ENCODE measurements at places on chromosomes 4 and X.

- no peak for DNase-seq
Measured at GRCh38 chr4:32551943-32552342, 1831.8 kb downstream of the PCDH7 start.

DNA sequence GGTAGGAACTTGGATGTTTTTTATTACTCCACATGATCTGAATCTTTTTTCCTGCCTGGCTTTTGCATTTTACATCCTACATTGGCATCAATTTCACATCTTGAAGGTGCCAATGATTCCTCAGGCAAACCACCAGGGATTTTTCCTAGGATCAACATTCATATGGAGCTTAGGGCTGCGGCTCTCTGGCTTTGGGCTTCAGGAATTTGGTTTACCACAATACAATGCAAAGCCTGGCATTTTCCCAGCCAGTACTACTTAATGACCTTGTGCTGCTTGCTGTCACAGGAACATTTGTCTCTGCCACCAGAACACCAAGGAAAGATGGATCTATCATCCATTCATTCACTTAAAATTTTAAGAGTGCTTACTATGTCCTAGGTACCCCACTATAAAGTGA is 180.7 kb downstream of the PDGFC start:
- no peak for DNase-seq

DNA sequence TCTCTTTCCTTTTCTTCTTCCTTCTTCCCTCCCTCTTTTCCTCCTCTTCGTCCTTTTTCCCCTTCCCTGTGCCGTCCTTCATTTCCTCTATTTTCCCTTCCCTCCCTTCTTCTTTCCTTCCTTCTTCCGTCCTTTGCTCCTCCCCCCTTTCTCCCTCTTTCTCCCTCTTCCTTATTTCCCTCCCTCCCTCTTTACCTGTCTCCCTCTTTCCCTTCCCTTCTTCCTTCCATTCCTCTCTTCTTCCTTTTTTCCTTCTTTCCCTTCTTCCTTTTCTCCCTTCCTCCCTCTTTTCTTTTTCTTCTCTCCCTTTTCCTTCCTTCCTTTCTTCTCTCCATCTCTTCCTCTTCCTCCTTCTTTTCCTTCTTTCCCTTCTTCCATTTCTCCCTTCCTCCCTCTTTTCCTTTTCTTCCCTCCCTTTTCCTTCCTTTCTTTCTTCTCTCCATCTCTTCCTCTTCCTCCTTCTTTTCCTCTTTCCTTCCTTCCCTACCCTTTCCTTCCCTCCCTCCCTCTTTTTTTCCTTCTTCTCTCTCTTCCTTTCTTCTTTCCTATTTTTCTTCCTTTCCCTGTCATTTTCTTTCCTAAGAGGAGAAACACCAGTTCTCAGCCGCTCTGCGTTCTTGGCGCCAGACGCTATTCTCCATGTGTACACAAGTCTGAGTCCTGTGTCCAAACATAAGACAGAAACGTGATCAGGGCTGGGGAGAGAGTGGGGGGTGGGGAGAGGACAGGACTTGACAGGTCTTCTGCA is 597.1 kb downstream of the MID1IP1 start:
- DNase-seq = no peak

DNA sequence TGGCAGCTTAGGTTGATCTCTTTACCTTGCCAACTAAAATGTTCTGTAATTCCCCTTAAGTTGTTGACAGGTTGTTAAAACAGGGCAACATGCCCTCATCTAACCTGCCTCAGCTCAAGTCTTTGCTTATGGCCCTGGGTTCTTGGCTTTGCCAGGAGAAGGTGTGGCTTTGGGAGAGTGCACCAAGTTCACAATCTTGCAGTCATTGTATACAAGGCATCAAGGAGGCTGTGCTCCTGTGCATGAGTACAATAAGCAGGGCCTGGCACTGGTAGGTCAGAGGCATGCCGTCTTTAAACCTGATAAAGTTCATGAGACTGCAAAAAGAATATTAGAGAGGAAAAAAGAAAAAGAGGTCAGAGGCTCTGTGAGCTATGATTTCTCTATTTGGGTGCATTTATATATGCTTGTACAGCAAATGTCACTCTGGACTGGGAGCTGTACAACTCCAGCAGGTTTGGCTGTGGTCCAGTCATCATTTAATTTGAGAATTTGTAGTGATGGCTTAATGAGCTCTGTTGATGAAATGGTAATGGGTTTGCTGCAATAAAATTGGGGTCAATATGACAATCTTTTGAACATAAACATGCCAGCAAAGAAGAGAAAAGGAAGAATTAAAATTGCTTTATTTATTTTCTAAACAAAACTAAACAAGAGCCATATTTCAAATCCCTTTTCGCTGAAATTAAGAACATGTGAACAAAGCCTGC is 30.3 kb downstream of the AREG start:
- no peak for DNase-seq

GRCh38 chrX:26918631-26919030 is 544.5 kb downstream of the PPP4R3C start:
- DNase-seq = no peak

- DNase-seq = no peak
Measured at GRCh38 chr4:99790796-99791617, 25.6 kb upstream of the DAPP1 start.

DNA sequence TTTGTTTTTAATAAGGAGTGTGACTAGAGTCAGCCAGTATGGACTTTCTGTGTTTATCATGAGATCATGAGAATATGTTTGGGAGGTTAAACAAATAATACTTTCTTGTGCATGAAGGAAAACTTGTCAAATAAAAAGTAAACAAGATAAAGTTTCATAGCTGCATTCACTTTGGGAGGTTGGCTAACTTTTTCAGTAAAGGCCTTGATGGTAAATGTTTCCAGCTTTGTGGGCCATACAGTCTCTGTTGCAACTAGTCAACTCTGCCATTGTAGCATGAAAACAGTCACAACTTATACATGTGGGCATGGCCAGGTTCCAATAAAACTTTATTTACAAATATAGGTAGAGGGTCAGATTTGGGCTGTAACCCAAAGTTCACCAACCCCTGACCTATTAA is 150.4 kb downstream of the MID1 start:
- no peak for DNase-seq

DNA sequence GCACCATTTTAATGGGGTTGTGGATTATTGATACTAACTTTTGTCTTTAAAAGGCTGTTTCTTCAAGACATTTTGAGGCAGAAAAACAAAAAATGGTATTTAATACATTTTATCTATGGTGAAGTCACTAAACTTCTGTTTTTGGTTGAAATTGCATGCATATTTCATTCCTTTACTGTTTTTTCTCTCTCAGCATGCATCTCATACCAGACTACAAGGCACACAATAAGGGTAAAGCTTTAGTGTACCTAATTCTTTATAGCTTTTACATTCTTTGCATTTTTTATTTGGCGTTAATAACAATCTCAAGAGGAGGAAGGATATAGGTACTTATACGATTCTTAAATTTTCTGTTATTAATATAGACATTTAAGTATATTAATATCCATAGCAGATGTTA is 151.0 kb upstream of the DKK2 start:
- DNase-seq = no peak

- DNase-seq = no peak
Measured at GRCh38 chrX:9293051-9293496, 171.8 kb upstream of the TBL1X start.

DNA sequence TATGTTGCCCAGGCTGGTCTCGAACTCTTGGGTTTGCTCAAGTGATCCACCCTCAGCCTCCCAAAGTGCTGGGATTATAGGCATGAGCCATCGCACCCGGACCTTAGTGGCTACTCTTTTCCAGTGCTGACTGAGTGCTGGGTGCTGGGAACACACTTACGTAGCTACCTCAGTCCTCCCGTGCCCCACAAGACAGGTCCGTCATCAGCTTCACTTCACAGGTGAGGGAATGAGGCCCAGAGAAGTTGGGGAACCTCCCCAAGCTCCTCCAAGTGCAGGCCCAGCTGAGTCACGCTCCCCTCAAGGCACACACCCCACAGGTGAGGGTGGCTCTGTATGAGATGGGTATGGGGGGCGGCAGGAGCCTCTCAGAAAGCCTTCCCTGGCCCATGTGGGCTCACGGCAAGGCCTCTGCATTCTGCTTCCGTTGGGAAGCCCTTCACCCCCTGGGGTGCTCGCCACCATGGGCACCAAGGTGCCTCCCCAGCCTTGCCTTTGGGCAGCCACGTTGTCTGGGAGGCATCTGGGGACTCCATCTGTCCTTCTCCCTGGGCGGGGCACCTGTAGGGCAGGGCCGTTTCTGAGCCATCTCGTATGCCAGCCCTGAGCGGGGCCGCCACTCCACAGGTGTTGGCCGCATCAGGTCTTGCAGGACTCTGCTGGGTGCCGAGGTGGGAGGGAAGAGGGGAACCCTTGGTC is 28.4 kb downstream of the NSG1 start:
- no peak for DNase-seq

DNA sequence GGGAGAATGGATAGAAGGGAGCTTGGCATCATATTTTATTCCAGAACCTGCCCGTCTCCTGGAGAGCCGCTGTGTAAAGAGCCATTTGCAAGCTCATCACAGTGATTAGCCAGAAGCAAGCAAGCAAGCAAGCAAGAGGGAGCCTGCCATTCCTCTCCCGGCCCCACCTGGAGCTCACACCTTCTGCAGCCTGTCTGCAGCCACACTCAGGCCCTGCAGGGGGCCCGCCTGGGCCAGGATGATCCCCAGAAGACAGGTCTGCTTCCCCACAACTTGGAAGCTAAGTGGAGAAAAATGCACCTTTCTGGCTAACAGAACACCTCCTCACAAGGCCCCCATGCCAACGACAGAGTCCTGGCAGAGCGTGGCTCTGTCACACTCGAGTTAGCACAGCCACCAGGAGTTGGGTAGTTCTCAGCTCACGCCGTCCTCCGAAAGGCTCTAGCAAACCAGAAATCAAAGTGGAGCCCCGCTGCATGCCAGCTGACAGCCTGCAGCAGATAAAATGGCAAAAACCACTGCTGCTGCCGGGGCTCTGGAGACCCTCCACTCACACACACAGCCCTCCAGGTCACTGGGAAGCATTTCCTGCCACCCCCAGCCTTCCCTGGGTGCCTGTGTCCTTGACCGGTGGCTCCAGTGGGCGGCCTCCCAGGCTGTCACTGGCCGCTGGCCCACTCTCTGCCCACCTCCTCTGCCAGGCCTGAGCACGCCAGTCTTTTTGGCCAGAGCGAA is 54.9 kb downstream of the DCTD start:
- DNase-seq = no peak

DNA sequence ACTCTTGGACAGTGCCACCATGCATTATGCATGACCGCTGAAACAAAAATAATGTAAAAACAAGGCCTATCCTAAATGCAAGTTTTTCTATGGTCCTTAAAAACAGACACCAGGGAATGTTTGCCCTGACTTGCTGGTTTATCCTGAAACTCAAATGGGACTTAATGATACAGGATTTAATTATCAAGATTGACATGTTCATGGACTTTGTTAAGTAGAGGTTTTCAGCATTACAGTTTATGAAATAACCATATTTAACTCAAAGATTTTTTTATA is 1.3 kb downstream of the NFKB1 start:
- DNase-seq = no peak

DNA sequence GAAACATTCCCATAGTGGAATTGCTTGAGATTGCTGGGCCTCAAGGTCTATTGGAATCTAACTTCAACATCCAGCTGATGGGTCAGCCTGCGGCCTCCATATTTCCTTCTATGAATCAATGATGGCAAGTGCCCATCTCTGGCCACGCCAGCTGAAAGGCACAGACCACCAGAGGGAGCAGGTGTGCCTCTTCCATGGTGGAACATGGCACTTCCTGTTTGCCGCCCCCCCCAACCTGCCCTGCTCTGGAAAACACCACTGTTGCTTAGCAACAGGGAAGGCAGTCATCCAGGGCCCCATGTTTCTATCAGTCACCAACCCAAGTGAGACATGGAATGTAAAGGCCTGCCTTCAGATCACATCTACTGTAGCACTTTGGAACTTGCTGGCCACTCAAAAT is 11.6 kb downstream of the PAGE4 start:
- no peak for DNase-seq

DNA sequence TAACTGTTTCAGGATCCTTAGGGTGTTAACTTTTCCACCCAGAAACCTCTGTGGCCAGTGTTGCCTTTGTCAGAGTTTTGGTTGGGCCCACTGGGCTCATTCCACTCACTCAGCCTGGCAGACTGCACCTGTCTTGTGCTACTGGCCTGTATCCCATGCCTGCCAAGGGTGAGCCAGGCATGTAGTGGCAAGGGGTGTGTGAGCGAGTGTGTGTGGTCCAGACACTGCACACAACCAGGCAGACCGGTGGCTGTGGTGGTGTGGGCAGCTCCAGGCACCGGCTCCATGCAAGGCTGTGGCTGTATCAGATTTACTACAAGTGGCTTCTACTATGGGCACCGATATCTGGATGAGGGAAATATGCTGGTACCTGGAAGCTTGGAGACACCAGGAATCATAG is 394.6 kb upstream of the DMD start:
- no peak for DNase-seq

- no peak for DNase-seq
Measured at GRCh38 chrX:39145859-39146258, 344.6 kb downstream of the MID1IP1 start.

DNA sequence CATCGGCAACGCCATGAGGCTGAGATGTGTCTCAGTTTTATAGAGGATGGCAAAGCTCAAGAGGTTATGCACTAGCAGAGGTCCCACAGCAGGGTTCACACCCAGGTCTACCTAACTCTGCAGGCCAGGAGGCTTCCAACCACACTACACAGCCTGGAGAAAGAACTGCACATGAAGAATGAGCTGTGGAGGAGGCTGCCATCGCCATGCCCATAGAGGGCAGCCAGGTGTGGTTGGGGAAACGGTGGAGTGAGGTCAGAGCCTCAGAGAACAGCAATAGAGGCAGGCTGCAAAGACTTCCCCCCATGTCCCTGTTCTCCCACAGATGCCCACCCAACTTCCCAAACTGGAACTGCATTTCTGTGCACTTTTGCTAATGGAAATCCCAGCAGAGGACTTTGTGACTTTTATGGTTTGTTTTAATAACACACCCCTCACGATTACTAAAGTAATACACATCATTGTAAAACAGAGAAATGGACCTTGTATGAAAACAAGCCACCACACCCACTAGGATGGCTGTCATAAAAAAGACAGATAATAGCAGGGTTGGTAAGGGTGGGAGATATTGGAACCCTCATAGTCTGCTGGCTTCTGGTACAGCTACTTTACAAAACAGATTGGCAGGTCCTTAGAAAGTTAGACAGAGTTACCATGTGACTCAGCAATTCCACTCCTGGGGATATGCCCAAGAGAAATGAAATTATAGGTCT is 58.9 kb upstream of the PROM1 start:
- no peak for DNase-seq

DNA sequence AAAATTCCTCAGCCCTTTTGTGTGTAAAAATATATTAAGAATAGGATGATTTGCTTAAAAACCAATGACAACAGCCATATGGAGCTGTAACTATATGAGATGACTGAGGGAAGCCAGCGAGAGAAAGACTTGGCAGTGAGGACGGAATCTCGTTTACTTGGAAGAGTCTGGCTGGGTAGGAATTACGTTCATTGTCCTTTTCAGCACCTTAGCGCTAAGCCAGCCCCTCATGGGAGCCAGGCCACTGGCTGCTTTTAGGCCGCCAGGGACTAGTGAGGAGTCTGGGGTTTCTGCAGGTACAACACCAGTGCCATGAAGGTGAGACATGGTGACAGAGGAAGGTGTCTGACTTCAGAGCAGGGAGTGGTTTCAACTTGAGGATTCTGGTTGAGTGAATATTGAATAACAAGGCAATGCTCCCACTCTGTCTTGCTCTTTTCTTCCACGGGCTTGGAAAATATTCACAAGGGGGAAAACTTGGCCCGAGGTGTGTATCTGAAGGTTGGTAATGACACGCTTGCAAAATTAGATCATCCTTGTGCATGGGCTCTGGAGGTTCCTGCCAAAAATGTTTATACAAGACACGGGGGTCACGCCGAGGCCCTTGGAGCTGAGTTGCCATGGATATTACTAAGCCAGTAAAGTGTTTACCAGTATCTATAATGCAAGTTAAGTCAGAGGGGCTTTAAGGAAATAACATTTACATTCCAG is 17.4 kb downstream of the KLF3 start:
- DNase-seq = no peak

Measured in stimulated activated CD8-positive, alpha-beta memory T cell treated with anti-CD3 and anti-CD28 coated beads, Interleukin-15, amount 100 ng/mL, for 1 hour (primary cell).